ENCODE measurements at places on chromosomes 6 and 20.

DNA sequence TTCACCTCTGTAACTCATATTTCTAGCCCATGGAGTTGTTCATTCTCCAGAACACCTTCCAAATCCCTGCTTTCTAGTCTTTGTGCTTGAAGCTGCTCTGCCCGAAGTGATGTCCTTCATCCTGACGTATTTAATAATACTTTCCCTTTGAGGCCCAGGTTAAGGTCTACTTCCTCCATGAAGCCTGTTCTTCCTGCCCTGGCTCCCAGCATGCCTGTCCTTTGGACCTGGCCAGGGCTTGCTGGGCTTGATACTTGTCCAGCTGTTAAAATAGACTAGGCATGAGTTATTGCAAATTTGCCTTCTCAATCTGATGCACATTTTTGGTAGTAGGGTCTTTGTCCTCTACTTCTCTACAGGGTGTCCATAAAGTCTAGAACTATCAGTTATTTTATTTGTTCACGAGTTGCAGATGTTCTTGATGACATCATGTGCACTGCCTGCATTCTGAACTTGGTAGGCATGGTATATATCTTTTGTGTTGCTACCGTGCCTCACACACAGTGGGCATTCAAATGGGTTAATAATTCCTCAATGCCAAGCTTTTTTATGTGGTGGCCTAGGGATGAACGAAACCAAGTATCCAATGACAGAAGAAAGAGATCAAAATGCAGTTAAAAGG lies 3.1 kb upstream of the MAP7 start:
- DNase-seq, result no peak

GRCh38 chr20:3239867-3240775 lies 1.1 kb upstream of the SLC4A11 start:
- DNase-seq, result no peak

- no peak for DNase-seq
These were observed 50.5 kb downstream of the VEGFA start for GRCh38 chr6:43820486-43820885.

- DNase-seq, result no peak
These were observed 79.4 kb downstream of the DACT2 start for GRCh38 chr6:168240160-168240559.

- no peak for DNase-seq
These were observed 23.3 kb upstream of the NHSL1 start for GRCh38 chr6:138522611-138523010.

- no peak for DNase-seq
These were observed 168.4 kb downstream of the CARMIL1 start for GRCh38 chr6:25447570-25447929.

Data from fibroblast of gingiva (primary cell).